ENCODE measurements at places on chromosomes 11 and 22.

DNA sequence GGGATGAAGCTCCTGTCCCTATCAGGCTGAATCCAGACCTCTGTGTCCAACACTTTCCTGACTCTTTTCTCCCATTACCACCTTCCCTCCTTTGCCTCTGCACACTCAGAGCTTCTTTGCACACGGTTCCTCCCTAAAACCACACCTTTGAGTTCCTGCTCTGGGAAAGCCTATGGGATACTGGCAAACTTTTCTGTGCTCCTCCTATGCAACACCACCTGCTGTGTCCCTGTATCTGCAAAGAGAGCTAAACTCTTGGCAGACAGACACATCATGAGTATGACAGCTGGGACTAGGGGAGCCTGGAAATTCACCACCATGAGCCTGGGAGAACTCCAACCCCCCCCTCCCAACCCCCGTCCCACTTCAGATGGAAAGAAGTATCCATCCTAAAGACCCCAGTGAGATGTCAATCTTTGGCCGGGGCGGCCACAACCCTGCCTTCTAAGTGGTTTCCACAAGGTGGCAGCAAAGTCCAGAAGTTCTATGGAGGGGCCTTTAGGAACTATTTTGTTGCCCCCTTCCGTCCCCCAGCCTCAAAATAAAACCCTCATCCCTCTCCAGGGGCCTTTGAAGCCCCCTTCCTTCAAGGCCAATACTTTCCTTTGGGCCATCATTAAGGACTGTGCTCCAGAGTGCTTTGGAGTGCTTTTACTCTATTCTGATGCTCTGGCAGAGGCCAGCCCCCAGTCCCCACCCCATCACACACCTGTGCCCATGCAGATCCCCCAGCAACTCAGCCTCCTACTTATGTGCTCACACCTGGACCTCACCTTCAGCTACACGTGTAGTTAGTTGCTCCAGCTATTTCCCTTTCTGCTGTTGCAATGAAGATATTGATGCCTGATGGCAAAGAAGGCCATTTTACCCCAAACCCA is 19.4 kb downstream of the HTR3A start:
- peak; percentile 73 for DNase-seq

DNA sequence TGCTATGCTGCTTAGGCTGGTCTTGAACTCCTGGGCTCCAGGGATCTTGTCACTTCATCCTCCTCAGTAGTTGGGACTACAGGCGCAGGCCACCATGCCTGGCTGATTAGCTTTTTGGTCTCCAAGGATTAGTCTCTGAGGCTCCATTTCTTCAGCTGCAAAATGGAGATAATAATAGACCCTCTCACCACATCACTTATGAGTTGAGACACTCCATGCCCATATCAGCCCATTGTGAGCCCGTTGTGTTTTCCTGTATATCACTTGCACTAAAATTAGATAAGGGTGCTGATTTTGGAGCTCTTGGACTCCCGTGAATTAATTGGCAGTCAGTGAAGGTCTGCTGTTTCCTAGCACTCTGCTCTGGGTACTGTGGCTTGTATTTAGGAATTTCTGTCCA is 36.0 kb downstream of the DEPDC5 start:
- no peak for DNase-seq

- peak; percentile 42 for DNase-seq
These were observed 35.5 kb downstream of the PIWIL4 start for GRCh38 chr11:94602430-94603372.

DNA sequence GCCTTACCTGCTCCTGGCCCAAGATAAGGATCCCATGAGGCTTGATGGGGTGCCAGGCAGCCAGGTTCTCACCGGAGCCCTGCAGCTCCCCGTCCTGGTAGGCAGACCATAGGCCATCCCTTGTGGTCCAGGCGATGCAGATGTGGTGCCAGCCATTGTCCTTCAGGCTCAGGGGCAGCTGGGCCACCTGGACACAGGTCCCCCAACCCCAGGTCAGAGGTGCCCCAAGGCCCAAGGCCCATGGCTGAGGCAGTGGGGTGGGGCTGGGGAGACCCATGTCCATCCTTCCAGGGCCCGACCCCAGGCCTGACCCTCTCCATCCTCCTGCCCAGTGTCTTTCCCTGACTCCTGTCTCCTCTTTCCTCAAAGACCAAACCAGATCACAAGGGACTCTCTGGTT is 20.8 kb downstream of the NPTXR start:
- DNase-seq = no peak

DNA sequence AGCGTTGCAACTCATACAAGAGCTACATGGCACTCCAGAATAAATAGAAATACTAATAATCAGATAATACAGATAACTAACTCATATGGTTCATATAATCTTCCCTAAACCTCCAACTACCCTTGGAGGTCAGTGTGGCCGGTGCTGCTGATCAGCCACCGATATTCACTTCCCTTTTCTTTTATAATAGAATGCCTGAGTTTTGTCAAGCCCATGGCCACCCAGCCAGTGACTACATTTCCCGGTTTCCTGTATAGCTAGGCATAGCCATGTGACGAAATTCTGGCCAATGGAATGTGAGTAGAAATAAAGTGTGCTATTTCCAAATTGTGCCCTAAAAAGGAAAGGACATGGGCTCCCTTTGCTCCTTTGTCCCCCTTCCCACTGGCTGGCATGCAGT is 5.9 kb upstream of the CAT start:
- no peak for DNase-seq

GRCh38 chr22:41231369-41231768 is 9.4 kb downstream of the CHADL start:
- no peak for DNase-seq

DNA sequence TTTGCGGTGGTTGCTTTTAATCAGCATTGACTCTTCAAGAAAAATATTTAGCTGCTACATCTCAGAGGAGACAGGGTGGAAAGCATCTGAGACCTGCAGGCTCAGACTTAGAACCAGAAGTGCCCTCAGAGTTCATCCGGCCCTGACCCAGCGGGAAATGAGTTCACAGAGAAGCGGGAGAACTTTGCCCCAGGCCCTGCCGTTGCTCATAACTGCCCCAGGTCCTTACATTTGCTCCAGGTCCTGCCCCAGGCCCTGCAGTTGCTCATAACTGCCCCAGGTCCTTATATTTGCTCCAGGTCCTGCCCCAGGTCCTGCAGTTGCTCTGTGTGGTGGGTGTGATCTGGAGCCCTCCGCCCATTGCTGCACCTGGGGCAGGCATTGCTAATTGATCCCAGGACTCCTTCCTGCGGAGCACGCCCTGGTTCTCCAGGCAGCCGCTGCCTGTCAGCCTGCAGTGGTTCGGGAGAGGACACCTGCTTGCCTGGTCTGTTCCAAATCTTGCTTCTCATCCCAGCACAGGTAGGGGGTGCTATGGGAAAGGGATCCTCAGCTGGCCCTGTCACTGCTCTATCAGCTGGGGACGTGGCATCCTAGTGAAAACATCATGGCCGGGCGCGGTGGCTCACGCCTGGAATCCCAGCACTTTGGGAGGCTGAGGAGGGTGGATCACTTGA is 58.1 kb upstream of the PPP6R3 start:
- DNase-seq = peak; percentile 59

- DNase-seq = peak; percentile 66
These were observed 824 bp upstream of the CBX6 start for GRCh38 chr22:38872831-38873248.

DNA sequence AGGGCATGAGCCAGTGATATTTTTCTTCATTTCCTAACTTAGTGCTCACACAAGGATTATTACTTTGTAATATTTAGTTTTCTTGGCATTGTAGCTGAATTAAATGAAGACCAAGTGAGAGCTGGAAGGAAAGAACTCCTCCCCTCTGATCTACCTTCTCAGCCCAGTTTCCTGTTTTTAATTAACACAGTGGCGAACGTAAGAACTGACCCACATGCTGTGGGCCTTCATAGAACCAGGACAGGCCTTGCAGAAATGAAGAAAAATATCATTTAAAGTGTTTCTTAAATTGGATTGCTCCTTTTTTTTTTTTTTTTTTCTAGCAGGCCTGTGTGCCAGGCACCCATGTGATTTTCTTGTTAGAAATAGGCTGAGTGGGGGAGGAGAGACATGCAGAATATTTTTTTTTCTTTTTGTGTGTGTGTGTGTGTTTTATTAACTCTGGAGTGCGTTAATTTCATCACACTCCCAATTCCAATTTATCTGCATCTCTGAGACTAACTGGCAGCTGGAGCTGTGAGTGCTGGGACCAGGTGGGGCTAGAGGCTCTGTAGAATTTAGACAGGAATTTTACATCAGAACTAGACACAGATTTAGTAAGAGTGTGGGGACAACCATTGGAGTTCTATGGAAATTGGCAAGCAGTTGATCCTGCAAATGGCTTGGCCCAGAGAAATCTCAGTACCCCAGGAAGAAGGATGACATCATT is 320.5 kb downstream of the DDX10 start:
- no peak for DNase-seq

- no peak for DNase-seq
These were observed 21.4 kb downstream of the USP35 start for GRCh38 chr11:78210000-78210608.

- DNase-seq = no peak
These were observed 51.4 kb upstream of the CRYBB3 start for GRCh38 chr22:25148149-25148691.

- DNase-seq = peak; percentile 40
These were observed 2.6 kb downstream of the ESAM start for GRCh38 chr11:124759266-124760204.

GRCh38 chr11:14132312-14132711 is 169.8 kb downstream of the SPON1 start:
- DNase-seq = no peak

DNA sequence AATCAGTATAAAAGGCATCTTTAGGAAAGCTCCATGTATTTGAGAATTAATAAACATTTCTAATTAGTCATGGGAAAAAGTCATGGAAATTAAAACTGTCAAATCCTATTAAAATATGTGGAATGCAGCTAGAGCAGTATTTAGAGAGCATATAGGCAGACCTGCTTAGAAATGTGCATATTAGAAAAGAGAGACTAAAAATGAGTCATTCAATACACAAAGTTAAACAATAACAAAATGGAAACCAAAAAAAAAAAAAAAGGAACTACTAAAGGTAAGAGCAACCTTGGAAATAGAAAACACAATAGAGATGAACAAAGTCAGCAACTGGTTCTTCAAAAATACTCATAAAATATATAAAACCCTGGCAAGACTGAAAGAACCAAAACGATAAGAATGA is 59.7 kb upstream of the RASSF10 start:
- DNase-seq = no peak

DNA sequence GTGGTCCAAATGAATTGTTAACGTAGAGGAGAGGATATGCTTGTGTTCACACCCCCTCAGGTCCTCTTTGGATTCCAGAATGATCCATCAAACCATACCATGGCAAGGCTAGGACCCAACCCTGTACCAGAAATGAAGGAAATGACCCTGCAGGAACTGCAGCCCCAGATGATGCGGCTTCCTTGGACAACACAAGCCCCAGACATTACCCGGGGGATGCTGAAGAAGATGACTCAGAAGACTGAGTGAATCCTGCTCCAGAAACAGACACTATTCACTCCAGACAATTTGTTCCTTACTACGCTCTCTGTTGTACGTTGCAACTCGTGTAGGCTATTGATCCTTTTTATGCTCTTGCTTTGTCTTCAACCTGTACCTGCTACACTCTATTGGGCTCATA is 15.2 kb upstream of the MTMR2 start:
- DNase-seq = no peak

GRCh38 chr11:61698173-61698948 is 18.2 kb downstream of the DAGLA start:
- no peak for DNase-seq

- DNase-seq = peak; percentile 53
These were observed 148.3 kb upstream of the POU2AF2 start for GRCh38 chr11:111097191-111097590.

All from WTC11 (cell line).